Glomerular endothelial cell (primary cell): ENCODE measurements at places on chromosomes 12 and 14. TPM values are rescaled to one million over a fixed set of nuclear protein-coding genes. Genes with fewer than 3 reads are reported as not detected.

GRCh38 chr14:34363733-34364134, 98.3 kb downstream of the SPTSSA start:
- no peak for DNase-seq

Gene ZNF605
- 5.7 and 6.2 TPM in 2 replicates for total RNA-seq

DNA sequence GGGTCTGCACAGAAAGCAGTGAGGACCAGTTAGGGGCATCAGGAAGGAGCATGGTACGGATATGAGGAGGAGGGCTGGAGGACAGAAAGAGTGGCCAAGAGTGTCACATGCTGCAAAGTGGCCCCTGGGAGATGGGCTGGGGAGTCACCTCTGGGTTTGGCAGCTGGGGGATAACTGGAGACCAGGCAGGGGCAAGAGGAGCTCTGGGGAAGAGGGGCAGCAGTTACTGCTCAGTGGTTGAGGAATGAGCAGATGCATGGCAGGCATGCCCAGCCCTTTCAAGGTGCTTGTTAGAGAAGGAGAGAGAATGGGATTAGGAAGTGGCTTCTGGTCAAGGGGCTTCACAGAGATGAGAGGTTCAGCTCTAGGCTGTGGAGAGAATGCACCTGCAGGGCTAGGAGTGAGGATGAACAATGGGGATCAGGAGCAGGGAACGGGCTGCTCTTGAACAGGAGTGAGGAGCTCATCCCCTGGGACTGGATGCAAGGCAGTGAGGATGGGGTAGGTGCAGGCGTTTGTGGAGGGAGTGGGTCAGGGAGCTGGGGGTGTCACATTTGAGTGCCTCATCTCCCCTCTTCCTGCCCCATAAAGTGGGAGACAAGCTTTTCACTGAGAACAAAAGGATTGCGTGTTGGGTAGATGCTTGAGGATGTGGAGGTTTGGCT, 127.5 kb downstream of the PAPOLA start:
- DNase-seq, result no peak

- no peak for DNase-seq
Measured at GRCh38 chr12:31737763-31738162, 8.9 kb upstream of the AMN1 start.

- no peak for DNase-seq
Measured at GRCh38 chr12:132429946-132430643, 59.9 kb upstream of the FBRSL1 start.

- no peak for DNase-seq
Measured at GRCh38 chr14:104252256-104253215, 114.1 kb downstream of the KIF26A start.

DNA sequence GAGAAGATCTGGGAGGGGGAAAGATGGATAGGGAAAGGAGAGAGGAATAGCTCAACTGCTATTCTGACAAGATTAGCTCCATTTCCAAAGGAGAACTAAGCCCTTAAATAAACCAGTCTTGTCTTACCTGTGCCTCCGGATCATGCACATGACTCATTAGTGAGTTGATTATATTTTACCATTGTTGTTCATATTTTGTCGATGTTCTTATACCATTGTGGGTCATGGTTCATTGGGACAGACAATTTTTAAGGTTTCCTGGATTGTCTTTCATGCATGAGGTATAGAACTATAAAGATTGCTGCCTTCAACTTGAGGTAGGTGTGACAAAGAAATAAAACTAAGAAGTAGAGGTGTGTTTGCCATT, 243.0 kb upstream of the ATP2B1 start:
- no peak for DNase-seq

DNA sequence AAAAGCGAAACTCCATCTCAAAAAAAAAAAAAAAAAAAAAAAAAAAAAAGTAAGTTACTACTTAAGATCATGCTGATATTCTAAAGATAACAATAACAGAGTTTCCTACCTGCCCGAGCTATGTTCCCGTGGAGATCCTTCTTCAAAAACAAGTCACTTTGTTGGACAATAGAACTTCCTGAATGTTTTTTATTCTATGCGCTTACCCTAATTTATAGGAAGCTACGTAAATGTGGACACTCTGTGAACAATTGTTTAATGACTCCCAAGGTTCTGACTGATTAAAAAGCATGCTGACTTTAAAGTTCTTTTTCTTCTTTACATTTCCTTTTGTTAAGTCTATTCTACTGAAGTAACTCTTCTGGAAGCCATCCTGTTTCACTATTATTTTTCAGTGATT, 52.5 kb downstream of the FGD4 start:
- DNase-seq, result no peak

Gene CCDC196
- not detected in 2 replicates for total RNA-seq

DNA sequence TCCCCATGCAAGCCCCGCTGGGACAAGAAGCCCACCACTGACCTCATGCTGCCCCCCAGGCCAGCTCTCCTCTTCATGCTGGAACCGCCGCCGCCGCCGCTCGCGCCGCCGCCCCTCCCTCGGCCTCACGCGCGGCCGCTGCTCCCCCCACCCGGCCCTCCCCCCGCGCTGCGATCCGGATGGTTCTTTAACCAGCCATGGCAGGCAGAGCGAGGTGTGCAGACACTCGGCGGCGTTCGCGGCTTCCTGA, at the start of gene DCAF5:
TSS of gene DCAF5 (minus strand) at position 218 of the 250 bp plus-strand sequence. CDS start at position 77, 141 bp downstream.
- no peak for DNase-seq

GRCh38 chr12:32290411-32290810, 108.9 kb upstream of the FGD4 start:
- no peak for DNase-seq

DNA sequence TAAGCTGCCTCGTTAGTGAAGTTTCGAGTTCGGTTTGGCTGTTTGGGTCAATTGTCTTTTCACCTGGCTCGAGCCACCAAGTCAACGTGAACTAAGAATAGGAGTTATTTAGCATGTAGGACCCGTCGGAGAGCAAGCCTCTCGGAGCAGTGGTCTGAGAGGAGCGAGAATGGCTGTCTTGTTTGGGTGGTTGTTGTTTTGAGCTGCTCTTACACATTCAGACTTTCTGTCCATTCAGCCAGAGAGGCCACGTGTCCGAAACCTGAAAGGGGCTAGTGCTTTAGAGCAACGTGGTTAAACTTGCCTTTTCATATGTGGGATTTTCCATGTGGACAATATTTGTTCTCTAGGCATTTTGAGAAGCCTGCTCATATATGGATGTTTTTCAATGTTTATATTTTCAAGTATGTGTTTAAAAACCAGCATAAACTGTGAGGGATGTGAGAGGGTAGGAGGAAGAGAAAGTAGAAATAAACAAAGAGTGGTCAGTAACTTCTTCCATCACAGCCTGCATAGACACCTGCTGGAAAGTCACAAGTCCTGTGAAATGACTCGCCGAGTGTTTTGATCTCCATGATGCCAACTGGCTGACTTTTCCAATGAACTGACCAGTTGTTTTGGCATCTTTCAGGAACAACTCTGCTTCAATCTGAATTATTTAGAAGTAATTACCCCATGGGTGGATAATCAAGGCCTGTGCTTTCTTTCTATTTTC, 221.0 kb downstream of the ASCL1 start:
- DNase-seq, result no peak

Gene HOXC9
- 4.0 and 5.7 TPM in 2 replicates for total RNA-seq

GRCh38 chr12:58443273-58443980, 476.9 kb downstream of the LRIG3 start:
- peak; percentile 36 for DNase-seq

DNA sequence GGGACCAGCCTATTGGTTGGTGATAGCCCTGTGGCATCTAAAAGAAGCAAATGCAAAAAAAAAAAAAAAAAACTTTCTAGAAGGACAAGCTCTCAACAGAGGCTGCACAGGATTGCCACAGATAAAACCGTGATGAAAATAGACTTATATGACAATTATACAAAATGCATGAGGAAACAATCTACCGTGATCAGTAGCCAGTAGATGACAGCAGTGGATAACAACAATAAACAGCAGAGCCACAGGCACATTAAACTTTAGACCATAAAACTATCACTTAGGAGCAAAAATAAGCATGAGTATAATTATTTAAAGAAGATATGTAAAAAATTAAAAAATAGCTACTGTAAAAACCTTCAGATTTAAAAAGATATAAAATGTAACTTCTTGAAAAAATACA, 183.5 kb upstream of the ABCD2 start:
- DNase-seq, result no peak

DNA sequence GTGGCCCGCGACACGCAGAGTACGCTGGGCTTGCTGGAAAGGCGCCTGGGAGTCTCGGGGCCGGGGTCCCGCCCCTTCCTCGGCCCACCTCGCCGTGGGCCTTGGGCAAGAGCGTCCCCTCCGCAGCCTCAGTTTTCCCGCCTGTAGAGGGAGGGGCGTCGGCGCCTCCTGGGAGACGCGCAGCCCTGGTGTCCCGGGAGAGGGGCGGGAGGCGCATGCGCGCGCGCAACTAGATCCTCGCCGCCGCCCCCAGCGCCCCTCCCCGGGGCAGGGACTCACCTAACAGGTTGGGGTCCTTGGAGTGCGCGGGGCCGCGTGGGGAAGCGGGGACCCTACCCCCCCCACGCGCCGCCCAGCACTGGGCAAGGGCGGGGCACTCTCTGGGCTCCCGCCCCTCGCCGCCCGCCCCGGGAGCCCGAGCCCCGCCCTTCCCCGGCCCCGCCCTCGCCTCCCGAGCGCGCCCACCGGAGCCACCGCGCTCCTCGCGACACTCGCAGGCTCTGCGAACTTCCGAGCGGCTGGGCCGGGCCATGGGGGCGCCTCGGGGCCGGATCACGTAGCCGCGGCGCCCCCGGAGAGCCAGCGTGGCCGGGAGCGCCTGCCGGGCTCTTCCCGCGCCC, at the start of gene KIF26A:
TSS of gene KIF26A (plus strand) at position 490 of the 620 bp plus-strand sequence. CDS start 136 bp downstream, outside the sequence.
- no peak for DNase-seq

- no peak for DNase-seq
Measured at GRCh38 chr12:132640936-132641335, 22.4 kb downstream of the P2RX2 start.

Gene ASCL1
- not detected in 2 replicates for total RNA-seq

Gene MDM1
- total RNA-seq, result 7.6 and 10.9 TPM in 2 replicates

DNA sequence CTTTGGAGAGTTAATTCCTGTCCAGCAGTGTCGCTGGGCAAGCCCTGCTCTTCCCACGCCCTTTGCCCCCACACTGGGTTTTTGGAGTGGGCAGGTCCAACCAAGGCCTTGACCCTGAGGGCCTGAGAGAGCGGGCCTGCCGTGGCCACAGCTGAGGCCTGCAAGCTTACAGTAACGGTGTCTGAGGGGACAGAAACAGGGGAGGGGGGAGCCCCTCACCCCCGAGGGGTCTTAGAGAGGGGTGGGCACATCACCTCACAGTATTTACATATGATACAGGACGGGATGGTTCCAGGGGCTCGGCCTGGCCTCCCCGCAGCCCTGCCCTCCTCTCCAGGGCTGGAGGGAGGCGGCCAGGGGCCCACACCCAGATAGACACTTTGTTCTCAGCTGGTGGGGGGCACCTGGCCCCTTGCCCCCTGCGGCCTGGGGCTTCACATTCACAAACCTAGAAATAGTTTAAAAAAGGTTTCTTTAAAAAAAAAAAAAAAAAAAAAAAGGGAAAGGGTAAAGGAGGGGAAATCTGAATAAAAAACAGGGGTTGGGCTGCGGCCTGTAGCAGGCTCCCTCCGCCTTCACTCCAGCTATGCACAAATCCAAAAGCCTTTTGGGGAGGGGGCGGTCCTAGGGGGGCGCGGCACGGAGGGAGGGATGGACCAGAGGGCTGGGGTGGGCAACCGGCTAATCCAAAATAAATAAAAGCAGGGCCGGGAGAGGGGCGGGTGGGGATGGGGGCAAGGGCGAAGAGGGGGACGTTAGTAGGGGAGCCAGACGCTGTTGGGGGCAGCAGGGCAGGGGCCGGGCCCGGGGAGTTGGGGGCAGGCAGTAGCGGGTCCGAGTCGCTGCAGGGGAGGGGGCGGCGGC, 14.8 kb upstream of the PLA2G1B start:
- DNase-seq, result no peak

Gene VWF
- total RNA-seq, result 519 and 1,804 TPM in 2 replicates

GRCh38 chr12:50778663-50779590, 15.0 kb downstream of the ATF1 start:
- DNase-seq, result no peak

Gene CACNA2D4
- total RNA-seq, result 0.76 TPM in 1 of 2 replicates, not detected in the other

DNA sequence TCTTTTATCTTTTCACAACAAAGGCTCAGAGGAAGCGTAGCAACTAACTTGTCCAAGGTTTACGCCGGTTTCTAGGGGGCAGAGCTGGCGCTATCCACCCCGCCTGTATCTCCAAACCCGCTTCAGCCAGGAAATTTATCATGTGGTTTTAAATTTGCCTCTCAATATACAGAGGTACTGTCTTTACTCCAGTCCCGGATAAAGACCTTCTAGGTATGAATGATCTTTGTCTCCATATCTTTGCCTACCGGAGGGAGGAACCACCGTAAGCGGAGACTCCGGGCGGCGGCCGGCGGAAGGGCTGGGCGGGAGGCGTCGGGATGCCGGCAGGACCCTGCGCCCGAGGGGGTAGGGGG, 693 bp upstream of the RIMKLB start:
- no peak for DNase-seq

Gene BMP4
- 27.3 and 50.6 TPM in 2 replicates for total RNA-seq

- DNase-seq, result no peak
Measured at GRCh38 chr14:102779084-102779462, 1.8 kb downstream of the TRAF3 start.

DNA sequence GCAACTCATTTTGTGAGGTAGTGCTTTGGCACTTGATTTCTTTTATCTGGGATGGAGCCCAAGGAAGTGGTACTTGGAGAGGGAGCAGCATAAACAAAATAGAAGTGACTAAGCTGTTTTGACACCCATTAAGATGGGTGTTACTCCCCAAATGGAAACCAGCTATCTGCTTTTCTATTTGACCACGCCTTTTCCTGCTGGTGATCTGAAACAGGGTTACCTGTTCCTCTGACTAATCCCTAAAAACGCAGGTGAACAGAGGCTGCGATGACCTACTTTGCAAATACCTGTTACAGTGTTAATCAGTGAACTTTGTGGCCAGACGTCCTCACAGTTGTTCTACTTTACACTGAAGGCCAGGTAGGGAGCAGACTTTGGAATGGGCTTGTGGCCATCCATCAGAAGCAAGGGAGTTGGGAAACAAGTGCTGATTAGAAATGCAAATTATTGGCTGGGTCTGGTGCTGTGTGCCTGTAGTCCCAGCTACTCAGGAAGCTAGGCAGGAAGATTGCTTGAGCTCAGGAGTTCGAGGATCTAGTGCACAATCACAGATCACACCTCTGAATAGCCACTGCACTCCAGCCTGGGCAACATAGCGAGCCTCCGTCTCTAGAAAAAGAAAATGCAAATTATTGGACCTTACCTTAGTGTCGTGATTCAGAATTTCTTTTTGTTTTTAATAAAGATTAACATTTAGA, 58.3 kb upstream of the HECTD1 start:
- DNase-seq, result no peak

GRCh38 chr12:29048787-29049186, 100.3 kb upstream of the FAR2 start:
- no peak for DNase-seq

- DNase-seq, result no peak
Measured at GRCh38 chr12:114659084-114659483, 24.9 kb downstream of the TBX3 start.
